ENCODE measurements at places on chromosomes 3 and 15.

GRCh38 chr15:81419332-81419943 lies 45.4 kb upstream of the TMC3 start:
- DNase-seq, result no peak

- DNase-seq, result no peak
These were observed 73.6 kb downstream of the ITGB5 start for GRCh38 chr3:124813541-124813940.

DNA sequence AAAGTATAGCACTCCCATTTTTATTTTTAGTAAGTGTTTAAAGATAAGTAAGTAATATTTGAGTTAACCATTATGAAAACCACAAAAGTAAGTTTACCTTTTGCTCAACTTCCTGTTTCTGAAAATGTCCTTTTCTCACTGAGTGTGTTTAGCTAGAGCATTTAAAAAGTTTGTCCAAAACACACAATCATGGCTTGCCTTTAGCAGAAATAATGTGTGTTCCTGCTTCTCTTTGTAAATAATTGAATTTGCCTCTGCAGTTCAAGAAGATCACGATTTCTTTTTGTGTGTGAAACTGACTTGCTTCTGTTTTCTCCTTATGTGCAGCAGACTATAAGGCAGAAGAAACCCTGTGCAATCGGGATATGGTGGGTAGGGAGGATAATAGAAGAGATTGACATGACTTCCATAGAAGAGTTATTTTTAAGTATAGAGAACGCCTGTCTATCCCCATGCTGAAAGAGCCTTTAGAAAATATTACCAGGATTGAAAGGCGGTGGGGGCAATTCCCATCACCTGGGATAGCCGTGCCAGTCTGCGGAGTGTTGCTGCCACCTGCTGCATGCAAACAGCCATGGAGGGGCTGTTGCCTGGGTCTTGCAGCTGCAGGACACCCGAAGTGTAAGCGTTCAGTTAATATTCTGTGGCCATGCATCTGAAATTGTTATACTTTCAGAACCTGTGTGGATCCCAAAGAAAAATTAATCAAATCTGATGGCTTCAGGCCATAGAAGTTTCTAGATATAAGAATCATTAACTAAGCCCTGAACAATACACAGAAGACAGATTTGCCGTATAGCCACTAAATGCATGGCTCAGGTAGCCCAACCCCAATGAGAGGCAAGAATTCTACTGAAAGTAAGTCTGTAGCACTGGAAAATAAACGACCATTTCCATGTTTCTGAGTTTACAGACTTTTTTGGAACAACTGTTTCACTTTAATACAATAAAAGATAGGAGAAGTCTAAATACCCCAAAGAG lies 2.4 kb upstream of the CD96 start:
- peak; percentile 80 for DNase-seq

DNA sequence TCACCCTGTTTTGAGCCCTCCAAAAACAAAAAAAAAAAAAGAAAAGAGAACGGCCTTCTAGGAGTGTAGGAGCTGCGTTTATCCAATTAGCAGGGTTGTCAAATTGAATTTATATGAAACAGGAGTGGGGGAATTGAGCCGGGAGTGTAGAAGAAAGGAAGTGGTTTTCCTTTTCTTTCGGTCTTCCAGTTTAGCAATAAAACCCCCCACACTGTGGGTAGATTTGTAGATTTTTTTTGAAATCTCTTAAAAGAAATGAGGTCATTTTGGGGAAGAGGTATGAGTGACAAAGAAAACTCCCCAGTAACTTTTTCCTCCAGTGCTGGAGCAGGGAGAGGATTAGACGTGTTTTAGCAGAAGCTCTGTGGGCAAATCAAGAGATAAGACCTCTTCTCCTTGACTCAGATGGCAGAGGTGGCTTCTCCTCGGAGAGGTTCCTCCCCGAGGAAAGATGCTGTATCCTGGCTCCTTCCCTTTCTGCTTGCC lies 30.8 kb downstream of the BOC start:
- DNase-seq, result no peak

GRCh38 chr15:80152896-80153876 lies at the start of gene FAH:
Gene FAH, plus strand, starts transcription at chr15:80152999. Its CDS starts 56 bp downstream, at chr15:80153055.
- peak; percentile 62 for DNase-seq

DNA sequence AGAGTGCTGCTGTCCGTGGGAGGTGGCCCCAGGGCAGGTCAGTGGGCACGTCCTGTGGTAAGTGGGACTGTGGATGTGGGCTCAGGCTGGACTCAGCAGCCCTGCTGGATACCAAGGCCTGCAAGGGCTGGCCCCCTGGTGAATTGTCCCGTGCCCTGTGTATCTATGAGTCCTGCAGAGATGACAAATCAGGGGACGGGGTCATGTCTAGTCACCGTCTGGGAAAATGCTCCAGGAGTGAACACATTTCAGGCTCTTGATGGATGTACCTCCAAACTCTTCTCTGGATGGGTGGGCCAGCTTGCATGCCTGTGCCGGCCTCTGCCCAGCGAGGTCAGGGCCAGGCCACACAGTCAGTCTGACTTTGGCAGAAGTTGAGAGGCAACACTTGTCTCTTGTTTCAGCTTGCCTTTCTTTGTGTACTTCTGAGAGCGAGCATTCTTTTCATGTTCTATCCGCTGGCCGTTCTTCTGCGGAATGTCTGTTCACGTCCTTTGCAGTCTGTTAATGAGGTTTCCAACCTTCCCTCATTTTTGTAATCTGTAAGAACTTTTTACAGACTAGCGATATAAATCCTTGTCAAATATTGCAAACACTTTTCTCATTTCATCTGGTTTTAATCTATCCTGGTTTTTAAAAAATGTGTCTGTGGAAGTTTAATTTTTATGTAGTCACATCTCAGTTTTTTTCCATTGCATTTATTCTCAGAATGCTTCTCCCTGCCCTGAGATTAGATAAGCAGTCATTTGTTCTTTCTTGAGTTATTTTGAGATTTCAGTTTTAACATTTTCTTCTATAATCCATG lies 11.4 kb upstream of the STAB1 start:
- no peak for DNase-seq

DNA sequence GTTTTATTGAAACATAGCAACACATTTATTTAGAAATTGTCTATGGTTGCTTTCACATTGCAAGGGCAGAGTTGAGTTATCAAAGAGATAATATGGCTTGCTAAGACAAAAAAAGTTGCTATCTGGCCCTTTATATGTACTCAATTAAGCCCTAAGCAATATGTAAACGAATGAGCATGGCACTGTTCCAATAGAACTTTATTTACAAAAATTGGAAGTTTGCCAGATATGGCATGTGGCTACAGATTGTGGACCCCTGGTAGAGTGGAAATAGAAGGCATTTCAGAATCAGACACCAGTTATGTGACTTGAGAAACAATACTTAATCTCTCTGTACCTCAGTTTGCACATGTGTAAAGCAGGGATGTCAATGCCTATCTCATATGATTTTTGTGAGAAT lies 515.6 kb upstream of the SGO1 start:
- DNase-seq, result no peak

- DNase-seq, result no peak
These were observed 297.2 kb downstream of the CADM2 start for GRCh38 chr3:85255949-85256348.

DNA sequence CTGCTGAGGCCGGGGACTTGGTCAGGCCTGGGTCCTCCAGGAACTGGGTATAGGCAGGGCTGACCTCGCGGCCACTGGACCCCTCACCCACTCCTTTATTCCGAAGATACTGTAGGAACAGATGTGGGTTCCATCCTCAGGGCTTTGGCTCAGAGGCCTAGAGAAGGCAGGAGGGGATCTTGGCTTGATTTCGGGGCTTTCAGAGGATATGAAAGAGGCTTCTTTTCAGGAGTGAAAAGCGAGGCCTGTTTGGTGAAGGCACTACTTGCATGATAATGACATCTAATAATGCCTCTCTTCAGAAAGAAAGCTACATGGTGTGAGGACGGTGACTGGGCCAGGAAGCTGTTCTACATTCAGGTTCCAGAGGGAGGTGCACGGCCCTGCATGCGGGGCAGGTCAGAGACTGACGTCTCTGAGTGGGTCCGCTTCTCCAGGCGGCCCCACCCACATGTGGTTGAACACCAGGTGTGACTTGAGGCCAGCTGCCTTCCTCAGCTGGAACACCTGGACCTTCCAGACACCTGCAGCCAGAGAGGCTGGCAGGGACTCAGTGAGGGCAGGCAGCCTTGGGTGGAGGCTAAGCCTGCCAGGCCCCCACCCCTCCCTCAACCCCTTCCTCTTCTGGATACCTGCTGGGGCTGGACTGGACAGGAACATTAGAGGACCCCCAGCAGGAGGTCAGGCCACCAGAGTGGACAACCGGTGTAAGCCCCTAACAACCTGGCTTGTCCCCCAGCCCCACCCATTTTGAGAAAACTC lies 31.1 kb upstream of the HHATL start:
- no peak for DNase-seq

DNA sequence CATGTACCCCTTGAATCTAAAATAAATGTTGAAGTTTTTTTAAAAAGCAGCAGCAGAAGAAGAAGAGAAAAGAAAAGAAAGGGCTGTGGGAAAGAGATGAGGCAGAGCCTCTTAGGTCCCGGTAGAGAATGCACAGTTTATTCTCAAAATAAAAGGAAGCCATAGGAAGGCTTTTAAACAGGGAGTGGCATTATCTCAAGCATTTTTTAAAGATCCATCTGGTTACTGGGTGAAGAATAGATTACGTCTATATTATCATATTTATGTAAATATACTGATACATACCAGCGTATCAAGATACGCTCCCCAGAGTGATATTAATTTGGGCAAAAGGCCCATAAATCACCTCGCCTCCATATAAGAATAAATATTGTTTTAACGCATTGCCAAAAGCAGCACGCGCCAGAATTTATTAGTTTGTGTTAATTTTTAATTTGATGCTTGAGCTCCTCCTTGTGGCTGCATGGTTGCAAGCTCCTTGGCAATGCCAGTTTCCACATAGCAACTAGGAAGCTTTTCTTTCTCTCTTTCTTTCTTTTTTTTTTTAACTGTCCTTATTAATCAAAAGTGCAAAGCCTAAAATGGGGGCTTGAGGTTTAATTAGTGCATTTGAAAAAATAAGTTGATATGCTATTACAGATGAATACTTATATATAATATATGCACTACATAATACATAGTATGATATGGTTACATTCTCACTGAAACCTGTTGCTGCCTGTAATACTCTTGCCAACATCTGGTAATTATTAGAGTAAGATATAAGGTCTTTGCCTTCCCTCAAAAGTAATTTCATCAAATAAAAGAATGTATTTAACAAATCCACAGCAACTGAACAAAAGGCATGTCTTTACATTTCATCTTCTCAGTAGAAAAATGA lies 242.8 kb upstream of the UBE2E2 start:
- DNase-seq, result peak; percentile 2

GRCh38 chr3:167714871-167715270 lies 19.8 kb downstream of the PDCD10 start:
- no peak for DNase-seq

DNA sequence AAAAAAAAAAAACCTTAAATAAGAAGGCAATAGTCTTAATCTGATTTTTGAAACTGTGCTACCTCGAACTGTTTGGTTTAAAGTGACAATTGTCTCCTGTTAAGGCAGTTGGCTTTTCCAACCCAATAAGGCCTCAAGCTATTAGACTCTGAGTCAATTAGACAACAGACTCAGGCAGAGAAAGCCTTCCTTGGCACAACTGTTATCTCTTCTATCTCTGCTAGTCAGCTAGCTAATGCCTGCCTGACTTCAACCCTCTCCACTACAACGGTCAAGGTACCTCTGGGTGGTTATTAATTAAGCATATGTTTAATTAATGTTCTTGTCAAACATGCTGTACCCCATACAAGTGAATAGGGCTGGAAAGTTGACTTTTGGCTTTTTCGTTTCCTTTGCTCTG lies 110.2 kb upstream of the NLGN1 start:
- DNase-seq, result no peak

DNA sequence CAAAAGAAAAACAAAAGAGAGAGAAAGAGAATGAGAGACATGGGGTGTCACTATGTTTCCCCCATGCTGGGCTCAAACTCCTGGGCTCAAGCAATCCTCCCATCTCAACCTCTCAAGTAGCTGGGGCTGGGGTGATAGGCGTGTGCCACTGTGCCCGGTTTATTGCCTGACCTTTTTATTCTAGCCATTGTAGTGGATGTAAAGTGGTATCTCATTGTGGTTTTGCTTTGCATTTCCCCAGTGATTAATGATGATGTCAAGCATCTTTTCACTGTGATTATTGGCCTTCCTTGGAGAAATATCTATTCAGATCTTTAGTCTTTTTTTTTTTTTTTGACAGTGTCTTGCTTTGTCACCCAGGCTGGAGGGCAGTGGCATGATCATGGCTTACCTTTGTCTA lies 37.7 kb upstream of the GK5 start:
- DNase-seq, result no peak

DNA sequence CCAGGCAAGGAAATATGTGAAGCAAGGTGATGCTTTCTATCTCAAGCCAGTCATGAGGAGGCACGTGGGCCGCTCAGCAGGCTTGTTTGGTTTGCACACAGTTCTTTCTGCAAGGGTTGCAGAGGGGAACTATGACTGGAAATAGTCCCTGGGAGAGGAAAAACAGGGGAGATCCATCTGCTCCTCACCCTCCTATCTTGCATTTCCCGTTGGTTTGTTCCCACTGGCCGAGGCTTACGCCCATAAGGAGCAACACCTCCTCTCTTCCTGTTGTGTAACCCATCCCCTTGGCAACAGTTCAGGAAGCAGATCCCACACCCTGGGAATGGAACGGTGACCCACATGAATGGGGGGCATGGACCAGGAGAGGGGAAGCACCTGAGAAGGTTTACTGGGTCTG lies 72.1 kb upstream of the MAGI1 start:
- no peak for DNase-seq

- no peak for DNase-seq
These were observed 116.3 kb downstream of the MAGI1 start for GRCh38 chr3:65922441-65922840.

GRCh38 chr3:13432093-13432492 lies 12.0 kb upstream of the NUP210 start:
- DNase-seq, result no peak

DNA sequence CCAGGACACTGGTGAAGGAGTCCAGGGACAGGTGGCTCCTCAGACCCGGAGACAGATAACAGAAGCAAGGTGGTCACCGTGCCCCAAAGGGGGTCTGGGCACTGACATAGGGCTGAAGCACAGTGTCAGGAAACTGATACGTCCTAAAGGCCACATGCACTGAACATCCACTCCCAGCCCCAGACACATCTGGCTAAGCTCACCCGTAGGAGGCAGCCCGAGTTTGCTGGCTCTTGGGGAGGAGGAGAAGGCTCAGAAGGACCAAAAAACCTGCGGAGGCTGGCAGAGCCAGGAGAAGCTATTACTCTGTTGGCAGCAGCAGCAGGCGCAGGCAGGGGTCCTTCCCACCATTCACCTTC lies 1.2 kb downstream of the CACNA2D2 start:
- DNase-seq, result no peak

- DNase-seq, result no peak
These were observed 502.9 kb upstream of the THBS1 start for GRCh38 chr15:39078026-39078425.

- DNase-seq, result no peak
These were observed 68.2 kb downstream of the CMSS1 start for GRCh38 chr3:99885851-99886250.

- DNase-seq, result no peak
These were observed 7.3 kb downstream of the FYCO1 start for GRCh38 chr3:45988362-45988761.

All from activated CD4-positive, alpha-beta T cell treated with anti-CD3 and anti-CD28 coated beads, Interleukin-2, Interleukin-4, amounts not matched to agents 100 ng/mL and 50 ng/mL, durations not matched to agents 16 hours and 8 hours (primary cell).